ENCODE measurements at places on chromosomes 1 and 21.

GRCh38 chr1:64401285-64401684 is 68.6 kb upstream of the CACHD1 start:
- no peak for DNase-seq

GRCh38 chr1:206609229-206609991 is 2.9 kb downstream of the EIF2D start:
- DNase-seq, result no peak

DNA sequence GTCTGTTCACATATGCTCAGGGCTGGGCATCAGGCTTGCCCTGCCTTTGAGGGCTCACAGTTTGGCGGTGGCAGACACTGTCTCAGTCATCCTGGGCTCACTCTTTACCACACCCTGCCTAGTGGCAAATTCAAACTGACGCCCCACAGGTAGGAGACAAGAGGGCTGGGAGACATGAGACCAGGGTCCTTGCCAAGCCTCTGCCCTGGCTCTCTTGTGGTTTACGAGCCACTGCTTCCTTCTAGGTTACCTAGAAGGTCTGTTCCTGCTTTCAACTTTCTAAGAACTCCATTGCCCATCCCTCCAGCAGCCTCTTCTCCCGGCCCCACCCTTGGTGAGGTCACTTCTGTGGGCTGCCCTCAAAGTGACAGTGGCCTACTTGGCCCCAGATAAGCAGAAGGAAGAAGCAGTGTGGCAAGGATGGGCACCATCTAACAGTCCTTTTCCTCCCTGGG is 10.5 kb downstream of the KIF21B start:
- DNase-seq, result no peak

DNA sequence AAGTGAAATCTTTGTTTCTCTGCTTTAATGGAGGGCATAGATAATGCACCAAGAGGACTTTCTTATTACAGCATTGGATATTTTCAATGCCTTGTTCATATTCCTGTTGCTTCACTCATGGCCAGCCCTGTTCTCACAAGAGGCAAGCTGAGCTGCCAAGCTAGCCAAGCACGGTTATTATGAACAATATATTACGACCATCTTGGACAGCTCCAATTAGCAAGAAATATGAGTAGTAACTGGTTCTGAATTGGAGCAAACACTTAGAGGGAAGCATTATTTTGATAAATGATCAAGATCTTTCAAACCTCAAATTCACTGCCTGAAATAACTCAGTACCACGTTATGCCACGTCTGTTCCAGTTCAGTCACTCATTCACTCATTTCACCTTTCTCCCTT is 159.8 kb downstream of the SETD4 start:
- DNase-seq, result no peak

GRCh38 chr1:28045777-28046176 is 42.6 kb downstream of the EYA3 start:
- no peak for DNase-seq

DNA sequence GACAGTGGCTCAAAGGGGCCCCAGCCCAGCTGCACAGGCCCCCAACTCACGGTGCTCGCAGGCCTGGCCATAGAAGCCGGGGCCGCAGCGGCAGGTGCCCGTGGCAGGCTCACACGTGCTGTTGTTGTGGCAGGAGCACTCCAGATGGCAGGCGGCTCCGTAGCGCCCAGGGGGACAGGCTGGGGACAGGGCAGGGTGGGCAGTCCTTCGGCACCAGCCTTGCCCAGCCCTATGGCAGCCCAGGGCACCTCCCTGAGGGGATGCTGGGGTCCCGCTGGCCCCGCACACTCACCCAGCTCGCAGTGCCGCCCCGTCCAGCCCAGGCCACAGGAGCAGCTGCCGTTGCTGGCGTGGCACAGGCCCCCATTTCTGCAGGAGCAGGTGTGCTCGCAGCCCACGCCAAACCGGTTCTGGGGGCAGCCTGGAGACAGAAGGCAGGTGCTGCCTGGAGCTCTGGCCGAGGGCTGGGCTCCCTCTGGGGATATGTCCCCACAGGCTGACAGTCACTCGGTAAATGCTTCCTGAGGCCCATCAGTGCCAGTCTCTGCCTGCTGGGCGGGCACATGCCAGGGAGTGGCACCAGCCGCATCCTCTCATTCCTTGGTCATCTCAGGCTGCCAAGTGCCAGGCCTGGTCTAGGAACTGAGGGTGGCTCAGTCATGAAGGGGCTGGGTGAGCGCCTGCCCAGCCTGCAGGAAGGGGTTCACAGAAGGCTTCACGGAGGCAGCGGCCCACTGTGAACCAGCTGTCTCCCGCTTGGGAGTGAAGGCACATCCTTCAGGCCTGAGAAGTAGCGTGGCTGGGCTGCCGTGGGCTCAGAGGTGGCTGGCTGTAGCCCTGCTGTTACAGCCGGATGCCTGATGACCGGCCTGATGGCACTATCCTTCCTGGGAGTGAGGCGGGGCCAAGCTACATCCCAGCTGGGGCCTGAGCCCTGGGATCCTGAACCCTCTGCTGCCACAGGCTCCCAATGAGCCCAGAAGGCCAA is 40.1 kb downstream of the ARHGEF16 start:
- no peak for DNase-seq

All from effector CD8-positive, alpha-beta T cell (primary cell).